ENCODE measurements at places on chromosomes 1 and 21.

GRCh38 chr1:33378524-33378923 is 52.4 kb downstream of the PHC2 start:
- DNase-seq = no peak

GRCh38 chr1:180198196-180198595 is 31.9 kb upstream of the LHX4 start:
- DNase-seq = no peak

- DNase-seq = peak; percentile 45
Measured at GRCh38 chr1:5980314-5981008, 11.8 kb downstream of the NPHP4 start.

- DNase-seq = no peak
Measured at GRCh38 chr1:22189619-22190018, 46.7 kb upstream of the WNT4 start.

- peak; percentile 92 for DNase-seq
Measured at GRCh38 chr1:2545754-2546514, 10.2 kb upstream of the TNFRSF14 start.

DNA sequence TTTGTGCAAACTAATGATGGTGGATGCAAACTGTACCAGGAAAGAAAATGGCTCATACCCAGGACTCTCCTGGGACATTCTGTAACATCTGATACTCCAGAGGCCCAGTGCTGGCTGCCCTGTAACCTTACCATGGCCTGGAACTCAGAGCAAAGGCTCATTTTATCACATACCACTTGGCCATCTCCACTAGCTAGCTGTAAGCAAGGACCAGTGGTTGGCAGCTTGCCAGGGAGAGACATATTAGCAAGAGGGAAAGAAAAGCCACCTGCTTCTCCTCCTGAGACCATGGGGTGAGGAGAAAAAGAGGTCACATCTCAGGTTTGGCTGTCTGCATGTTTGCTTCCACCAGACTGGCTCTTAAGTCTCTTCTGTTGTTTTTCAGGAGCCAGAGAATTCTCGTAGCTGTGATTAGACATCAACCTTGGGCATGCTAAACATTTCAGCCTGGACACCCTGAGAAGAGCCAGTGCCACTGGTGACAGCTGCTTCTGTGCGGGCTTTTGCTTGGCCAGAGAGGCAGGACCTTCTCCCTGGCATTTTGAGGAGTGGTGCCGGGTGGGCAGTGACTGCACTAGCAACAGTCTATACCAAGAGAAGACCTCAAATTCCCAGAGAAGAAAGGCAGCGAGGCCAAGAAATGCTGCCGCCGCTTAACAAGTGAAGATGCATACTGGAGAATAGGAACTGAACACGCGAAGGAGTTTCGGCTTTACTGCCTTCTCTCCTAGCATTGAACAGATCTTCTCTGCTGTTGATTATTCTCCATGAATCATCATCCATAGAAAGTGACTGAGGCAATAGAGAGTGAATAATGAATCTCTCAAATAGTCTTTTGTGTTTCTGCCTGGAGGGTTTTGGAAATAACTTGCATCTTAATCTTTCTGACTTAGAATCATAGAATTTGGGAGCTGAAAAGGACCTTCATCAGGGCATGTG is 6.7 kb upstream of the INKA2 start:
- DNase-seq = no peak

DNA sequence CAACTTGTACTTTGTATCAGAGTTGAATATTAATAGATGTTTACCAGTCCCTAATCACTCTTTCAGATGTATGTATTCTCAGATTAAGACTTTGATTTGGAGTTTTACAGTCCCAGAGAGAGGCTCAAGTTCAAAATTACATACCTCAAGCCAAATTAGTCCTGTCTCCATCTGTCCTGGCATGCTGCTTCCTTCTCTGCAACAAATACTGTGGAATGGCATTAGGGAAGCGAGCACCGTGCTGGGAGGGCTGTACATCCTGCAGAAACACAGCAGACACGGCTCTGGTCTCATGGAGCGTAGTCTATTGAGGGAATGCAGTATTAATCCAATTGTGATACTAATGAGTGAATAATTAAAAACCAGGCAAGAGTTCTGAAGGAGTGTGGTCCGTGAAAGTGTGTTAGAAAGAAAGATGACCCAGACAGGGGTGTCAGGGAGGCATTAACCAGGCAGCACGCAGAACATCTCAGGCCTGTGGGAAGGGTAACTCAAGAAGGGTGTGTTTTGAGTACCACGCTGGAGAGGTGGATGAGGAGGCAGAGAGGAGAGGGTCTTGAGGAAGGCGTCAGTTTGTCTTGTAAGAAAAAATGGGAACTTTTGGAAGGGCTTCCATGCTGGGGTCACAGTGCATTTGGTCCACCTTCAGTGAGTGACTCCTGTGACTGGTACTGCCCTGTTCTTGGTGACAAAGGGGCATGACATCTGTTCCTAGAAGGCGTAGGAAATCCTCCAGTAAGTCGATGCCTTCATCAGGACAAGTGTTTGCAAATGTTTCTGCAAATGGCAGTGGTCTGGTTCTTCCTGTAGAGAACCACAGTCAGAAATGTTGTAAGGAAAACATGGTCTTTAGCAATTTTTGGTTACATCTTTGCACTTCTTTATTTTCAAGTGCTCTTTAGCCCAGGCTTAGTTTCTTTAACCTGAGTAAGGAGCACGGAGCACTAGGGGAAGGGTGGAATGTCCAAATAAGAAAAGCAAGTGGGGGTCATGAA is 1.6 kb downstream of the RAB4A start:
- no peak for DNase-seq

DNA sequence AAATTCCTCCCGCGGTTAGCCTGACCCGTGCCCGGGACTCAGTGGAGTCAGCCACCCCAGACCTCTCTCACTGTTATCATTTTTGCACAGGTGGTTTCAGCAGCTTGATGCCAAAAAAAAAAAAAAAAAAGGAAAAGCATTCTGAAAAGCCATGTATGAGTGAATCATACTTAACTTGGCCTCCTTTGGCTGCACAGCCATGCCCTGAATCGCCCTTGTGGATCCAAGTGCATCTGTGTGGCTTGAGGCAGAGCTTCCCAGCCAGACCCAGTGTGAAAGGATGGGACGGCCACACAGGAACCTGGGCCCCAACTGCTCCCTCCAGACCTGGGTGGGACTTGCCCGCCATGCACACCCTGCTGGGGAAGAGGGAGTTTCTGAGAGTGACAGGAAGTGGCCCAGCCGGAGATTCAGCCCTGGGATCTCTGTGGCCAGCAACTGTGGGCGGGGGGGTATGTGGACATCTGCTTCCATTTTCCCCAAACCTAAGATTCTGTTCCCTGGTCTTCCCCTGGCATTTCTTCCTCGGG is 8.6 kb downstream of the YBEY start:
- DNase-seq = peak; percentile 34

DNA sequence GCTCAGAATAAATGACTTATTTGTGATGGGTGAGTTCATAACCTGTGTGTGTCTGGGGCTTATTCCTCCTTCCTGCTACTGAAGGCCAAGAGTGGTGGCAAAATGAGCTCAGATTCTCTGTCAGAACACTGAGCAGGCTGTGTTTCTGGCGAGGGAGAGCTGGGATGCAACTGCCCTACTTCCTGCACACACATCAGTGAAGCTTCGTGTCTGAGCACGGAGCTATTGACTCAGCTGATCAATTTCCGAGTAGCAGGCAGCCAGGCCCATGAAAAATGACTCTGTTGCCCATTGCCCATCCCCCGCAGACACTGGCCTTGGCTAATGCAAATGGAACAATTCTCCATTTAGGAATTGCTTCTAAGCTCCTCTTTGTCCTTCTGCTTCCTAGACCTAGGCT is 27.7 kb downstream of the TNR start:
- DNase-seq = no peak

DNA sequence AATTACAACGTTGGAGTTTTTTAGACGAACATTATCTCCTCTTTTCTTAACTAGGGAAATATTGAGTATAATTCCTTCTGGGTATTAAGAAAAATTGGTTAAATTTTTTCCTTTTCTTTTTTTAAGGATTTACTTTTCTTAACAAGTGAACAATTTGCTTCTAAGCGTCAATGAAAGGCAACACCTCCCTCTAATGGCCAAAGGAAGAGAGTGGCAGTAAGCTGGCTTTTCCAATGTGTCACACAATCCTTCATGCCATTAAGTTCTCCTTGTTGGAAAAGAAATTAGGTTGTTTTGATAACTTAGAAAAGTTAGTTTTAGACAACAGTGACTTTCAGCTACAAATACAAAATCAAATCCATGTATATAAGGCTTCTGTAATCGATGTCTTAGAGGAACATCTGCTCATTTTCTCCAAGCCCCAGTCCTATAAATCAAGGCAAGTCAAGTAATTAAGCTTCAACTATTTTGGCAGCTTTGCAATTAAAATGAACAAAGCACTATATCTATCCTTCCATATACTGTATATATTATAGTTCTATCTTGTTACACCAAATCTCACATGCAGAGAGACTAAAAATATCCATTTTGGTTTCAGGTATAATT is 62.8 kb downstream of the EDEM3 start:
- DNase-seq = no peak

Data from hematopoietic multipotent progenitor cell (in vitro differentiated cells).